ENCODE measurements at places on chromosomes 7 and 10. TPM values are rescaled to one million over a fixed set of nuclear protein-coding genes. Genes with fewer than 3 reads are reported as not detected.

The CYP26C1 gene
- not detected for polyA plus RNA-seq

- DNase-seq, result no peak
Measured at GRCh38 chr7:140023728-140024127, 39.0 kb downstream of the PARP12 start.

DNA sequence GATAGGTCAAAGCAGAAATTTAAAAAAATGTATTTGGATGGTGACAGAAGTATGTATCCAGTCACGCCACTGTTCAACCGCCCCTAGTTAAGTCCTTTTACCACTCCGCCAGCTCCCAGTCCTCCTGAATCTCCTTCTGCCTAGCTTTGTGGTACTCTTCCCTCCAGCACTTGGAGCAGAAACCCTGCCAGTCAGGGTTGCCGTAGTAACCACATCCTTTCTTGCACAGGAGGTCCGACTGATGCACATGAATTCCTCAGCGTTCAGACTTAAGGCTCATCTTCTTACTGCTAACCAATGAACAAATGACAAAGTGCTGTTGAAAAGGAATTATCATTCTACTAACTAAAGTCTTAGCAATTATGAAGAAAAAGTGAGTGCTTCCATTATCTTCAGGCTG lies 175.3 kb upstream of the KCTD7 start:
- no peak for DNase-seq

DNA sequence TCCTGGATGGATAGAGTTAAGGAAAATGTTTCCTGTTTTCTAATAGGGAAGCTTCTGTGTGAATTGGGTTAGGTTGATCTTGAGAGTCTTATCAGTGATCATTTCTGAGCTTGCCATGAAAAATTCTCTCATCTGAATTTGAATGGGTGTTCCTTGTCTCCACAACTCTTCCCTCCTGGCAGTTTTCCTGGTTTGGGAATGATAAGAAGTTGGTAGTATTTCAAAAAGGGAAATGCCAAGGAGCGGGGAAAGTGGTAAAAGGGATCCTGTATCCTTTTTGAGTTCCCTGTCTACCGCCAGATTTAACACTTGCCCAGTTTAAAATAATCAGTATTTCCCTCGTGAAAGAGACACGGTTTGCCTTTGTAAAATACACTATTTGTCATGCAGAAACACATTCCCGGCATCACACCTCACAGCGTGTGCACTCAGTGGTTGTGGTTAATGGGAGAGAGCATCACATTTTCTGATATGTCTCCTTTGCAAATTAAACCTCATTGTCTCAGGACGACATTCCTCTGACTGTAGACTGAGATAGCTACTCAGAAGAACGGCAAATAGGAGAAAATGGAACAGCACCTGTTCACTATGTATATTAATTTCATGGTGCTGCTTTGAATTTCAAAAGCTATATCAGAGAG lies 113.2 kb upstream of the IFRD1 start:
- DNase-seq, result no peak

DNA sequence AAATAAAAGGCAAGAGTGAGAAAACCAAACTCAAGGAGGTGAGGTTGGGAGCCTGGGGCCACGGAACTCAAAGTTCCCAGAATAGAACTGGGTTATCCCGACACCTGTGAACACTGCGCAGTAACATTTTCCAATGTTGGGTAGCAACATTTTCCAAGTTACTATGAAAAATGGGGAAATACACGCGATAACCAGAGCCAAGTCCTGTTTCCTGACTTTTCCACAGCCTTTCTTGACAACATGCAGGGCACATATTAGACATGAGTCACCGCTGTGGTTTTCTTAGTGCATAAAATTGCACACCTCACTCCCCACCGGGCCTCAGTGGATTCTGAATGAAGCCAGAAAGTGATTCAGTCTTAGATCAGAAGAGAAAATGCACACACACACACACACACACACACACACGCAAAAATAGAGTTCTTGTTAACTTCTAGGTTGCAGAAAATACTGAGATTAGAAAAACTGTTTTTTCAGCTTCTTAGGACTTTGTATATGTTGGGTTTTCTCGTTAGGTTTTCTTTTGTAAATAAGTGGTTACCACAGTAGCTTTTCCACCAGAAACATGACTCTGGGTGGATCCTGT lies 70.0 kb downstream of the CAMK1D start:
- peak; percentile 94 for DNase-seq

GRCh38 chr10:122478971-122479370 lies 17.6 kb downstream of the HTRA1 start:
- peak; percentile 77 for DNase-seq

GRCh38 chr7:26001662-26002244 lies 150.2 kb upstream of the NFE2L3 start:
- DNase-seq, result no peak

DNA sequence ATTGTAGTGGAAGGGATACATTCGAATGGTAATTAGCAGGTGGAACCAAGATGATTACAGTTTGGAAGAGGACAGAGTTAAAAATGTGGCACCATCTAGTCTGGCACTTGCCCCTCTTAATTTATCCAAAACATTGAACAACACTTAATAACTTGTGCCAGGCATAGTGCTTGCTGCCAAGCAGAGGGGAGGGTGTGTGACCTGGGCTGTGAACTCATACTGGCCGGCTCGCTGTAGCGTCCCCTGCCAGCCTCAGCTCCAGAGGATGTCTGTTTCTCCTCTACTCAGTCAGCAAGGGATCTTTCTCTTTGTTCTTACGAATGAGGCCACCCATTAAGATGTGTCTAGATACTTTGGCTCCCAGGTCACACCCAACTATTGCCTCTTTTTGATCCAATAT lies 179.4 kb upstream of the INHBA start:
- DNase-seq, result no peak

DNA sequence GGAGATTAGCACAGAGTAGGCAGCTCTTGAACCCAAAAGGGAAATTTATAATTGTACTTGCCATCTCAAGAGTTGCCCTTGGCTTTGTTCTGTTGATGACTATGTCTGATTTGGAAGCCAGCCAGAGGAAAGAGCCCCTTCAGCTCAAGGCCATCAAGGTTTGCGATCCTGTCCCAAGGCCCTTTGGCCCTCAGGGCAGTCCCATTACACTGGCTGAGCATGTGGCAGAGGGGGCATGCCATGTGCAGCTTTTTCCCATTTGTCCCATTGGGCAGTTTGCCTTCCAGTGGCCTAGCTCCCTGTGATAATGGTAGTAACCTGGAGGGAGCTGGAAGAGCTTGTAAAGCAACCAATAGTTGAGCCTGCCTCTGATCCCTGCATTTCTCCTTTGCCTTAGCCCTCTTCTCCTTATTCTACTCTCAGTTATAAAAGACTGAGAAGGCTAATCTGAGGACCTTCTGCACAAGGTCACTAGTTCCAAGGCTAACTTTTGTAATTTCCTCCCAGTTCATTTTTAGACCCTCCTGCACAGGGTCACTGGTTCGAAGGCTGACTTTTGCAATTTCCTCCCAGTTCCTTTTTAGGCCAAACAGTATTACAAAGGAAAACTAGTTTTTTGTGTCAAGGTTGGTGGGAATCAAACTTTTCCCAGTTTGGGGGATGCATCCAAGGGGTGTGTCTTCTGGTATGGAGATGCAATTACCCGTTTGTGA lies 31.0 kb upstream of the ARHGAP12 start:
- peak; percentile 31 for DNase-seq

DNA sequence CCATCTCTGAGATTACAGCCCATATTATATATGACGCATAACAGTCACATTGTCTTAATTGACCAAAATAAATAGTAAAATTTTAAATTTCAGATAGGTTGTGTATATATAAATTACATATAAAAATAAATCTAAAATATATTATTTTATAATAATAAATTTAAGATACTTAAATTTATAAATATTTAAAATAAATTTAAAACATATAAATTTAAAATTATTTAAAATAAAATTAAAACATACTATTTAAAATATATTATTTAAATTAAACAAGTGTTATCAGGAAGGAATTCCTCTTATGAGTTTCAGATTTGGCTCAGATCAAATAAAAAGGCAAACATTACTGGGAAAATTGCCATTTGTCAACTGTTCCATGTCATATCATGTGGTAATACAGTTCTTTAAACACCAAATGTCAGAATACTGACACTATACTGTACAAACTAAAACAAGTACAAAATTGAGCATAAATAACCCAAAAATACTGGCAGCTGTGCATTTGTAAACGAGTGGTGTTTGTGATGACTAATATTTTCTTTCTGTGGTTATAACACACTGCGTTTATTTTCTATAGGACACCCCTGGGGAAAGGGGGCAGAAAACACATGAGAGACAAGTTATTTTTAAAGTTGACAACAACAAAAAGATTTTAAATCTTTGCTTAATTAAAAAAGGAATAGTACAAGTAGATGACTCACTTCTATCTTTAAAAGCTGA lies 71.3 kb upstream of the DGKB start:
- DNase-seq, result no peak

GRCh38 chr10:59465088-59465487 lies 102.7 kb upstream of the FAM13C start:
- DNase-seq, result peak; percentile 42

DNA sequence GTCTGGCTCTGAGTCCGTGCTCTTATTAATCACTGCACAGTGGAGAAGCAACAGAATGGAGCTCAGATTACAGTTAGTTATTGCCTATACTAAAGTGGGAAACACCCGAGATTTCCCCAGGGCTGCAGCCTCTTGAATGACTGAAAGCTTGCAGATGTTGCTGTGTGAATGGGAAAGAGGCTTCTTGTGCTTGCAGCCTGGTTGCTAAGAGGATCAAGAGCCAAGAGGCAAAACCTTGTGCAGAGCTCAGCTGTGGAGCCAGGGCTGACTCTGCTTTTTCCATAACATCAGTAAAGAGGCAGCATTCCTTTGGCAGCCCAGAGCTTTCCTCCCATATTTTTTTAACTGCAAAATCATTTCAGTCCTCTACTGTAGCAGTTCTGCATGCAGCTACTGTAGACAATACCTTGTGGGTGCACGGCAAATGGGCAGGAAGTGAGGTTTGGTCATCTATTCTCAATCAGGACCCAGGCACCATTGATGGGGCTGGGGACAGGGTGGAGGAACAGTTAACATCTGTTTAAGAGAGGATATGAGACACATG lies 86.5 kb downstream of the RALA start:
- peak; percentile 100 for DNase-seq

- DNase-seq, result no peak
Measured at GRCh38 chr7:114986190-114987180, 64.6 kb downstream of the MDFIC start.

DNA sequence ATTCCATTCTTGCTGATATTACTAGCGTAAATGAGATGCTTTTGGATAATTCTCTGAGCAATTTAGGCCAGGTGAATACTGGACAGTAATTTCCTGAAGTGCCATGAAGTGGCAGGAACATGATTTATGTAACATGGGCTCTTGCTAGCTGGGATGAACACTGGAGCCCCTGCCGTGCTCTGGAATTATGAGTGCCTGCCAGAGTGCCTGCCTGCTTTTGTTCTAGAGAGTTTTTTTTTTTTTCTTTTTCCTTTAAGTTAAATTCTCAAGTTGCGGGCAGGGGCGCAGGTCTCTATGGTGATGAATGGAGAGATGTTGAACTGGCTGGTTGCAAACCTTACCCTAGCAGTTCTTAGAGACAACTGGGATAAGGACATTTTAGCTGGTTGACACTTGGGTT lies 165.9 kb downstream of the AUTS2 start:
- DNase-seq, result no peak

- DNase-seq, result no peak
Measured at GRCh38 chr10:131959841-131960240, 21.9 kb downstream of the BNIP3 start.

The HOXA11 gene
- polyA plus RNA-seq, result 6.5 TPM

DNA sequence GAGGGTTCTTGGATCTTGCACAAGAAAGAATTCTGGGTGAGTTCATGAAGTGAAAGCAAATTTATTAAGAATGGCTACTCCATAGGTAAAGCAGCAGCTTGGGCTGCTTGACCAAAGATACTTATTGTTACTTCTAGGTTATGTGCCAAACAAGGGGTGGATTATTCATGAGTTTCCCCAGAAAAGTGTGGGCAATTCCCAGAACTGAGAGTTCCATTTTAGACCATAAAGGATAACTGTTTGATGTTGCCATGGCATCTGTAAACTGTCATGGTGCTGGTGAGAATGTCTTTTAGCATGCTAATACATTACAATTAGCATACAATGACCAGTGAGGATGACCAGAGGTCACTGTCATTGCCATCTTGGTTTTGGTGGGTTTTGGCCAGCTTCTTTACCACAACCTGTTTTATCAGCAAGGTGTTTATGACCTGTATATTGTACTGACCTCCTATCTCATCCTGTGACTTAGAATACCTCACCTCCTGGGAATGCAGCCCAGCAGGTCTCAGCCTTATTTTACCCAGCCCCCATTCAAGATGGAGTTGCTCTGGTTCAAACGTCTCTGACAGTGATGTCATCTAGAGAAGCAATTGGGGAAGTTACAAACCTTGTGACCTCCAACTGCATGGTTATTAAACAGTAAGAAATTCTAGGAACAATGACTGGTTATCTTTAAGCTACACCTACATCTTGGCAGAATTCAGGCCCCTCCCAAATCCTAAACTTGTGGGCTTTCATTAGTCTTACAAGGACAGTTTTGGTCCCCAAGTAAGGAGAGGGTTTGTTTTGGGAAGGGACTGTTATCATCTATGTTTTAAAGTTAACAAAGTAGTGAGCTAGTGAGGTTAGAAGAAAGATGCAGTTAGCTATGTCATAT lies 48.0 kb upstream of the INHBA start:
- DNase-seq, result no peak

DNA sequence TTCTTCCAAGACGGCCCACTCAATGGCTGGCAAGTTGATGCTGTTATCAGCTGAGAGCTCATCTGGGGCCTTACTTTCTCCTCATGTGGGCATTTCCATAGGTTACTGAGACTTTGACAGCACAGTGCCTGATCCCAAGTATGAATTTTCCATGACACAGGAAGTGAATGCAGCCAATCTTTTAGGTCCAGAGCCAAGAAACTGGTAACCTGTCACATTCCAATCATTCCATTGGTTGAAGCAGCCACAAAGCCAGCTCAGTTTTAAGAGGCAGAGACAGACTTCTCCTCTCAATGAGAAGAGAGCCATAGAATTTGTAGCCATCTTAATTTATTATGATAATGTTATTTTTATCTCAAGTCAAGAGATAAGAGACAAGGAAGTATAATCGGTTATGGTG lies 775.5 kb downstream of the CNTNAP2 start:
- DNase-seq, result no peak

GRCh38 chr7:137609500-137609899 lies 237.3 kb downstream of the DGKI start:
- DNase-seq, result peak; percentile 16

The DRGX gene
- not detected for polyA plus RNA-seq

DNA sequence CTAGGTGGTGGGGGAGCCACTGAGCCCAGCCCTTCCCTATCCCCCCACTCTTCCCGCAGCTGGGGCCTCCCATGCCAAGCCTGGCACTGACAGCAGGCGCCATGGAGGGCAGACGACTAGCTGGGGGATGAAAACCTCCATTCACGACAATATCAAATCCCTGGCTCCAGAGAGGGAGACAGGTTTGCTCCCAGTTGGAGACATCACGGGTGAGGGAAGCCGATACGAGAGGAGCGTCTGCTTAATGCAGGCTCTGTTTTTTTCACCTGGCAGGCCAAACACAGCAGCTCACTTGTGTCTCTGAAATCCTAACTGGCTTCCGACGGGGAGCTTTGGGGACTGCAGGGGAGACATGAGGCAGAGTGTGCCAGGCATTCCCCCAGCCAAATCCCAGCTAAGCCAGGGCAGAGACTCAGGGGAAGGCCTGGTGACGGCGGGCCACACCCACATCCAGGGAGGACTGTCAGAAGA lies 307.4 kb upstream of the ZMIZ1 start:
- peak; percentile 63 for DNase-seq

The COG5 gene
- polyA plus RNA-seq, result 27.2 TPM

The ZNF37A gene
- polyA plus RNA-seq, result 8.0 TPM
